Stimulated activated CD4-positive, alpha-beta T cell treated with anti-CD3 and anti-CD28 coated beads, Interleukin-12 subunit alpha, Interleukin-12 subunit beta, amount 100 ng/mL, for 48 hours (primary cell): ENCODE measurements at places on chromosomes 7 and 10.

DNA sequence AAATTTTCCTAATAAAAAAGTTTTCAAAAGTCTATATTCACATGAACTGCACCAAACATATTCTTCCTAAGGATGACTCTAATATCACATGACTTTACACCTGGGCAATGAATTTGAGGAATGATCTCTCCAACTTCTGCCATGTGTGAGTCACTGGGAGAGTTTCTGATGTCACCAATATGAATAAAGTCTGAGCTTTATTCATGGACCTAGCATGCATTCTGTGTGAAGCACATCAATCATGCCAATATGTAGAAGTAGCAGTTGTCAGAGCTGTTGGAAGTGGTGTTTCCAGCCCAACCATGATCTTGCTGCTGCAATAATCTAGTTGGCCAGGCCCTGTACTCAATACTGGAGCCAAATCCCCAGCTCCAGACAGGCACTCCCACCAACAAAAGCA lies 91.7 kb upstream of the IFRD1 start:
- no peak for DNase-seq

DNA sequence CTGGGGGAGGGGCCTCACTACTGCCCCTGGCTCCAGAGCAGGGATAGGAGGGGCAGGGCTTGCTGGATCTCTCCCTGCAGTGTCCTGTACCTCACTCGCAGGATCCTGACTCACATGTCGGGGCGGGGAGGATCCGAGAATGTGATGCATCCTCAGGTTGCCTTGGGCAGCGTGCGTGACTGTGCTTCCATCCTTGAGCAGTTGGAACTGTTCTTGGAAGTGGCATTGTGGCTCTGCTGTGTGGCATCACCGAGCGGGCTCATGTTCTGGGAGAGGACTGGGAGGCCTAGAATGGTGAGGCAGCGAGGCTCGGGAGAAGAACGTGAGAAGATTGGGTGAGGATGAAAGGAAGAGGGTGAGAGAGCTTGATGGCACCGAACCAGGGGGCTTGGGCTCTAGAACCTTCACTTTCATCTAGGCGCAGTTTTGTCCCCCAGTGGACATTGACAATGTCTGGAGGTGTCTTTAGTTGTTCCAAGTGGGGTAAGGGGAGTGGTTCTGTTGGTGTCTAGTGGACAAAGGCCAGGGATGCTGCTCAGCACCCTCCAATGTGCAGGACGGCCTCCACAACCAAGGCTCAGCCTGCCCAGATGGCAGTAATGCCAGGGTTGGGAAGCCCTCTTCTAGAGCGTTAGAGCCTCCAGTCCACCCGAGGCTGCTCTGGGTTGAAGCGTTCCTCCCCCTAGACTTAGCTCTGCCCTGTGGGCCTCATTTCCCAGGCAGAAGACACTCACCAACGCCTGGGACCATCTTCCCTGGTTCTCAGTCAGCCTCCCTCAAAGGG lies 8.4 kb downstream of the RARRES2 start:
- DNase-seq = no peak

GRCh38 chr10:2610946-2611345 lies 456.4 kb upstream of the PFKP start:
- no peak for DNase-seq

DNA sequence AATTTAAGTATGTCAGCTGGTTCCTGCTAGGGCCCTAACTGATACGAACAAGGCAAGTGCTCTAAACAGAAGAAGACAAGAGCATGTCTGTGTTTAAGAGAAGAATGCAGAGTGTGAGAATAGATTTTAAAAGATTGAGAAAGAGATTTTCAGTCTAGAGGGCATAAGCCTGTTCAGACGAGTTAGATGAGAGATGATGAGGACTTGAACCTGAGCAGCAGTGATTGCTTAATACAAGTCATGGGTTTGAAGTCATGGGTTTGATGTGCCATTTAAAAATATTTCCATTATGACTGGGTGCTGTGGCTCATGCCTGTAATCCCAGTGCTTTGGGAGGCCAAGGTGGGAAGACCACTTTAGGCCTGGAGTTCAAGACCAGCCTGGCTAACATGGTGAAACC lies 108.9 kb upstream of the PLXDC2 start:
- DNase-seq = no peak

DNA sequence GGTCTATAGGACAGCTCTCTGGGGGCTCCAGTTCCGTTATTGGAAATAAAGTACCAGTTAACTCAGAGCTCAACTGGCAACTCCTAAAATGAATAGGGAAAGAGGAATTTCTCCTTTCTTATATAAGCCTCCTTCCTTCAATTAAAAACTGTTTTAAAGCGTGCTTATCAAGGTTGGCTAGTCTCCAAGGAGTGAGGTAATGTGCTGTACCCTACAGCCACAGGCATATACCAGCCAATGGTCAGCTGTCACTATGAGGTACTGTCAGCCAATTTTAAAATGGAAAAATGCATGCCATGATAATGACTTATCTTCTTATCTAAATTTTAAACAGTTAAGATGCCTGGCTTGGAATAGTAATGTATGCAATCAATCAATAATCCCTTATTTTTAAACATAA lies 76.2 kb downstream of the PLCE1 start:
- no peak for DNase-seq

- no peak for DNase-seq
Observed at GRCh38 chr7:131525820-131526219, 30.6 kb downstream of the PODXL start.

DNA sequence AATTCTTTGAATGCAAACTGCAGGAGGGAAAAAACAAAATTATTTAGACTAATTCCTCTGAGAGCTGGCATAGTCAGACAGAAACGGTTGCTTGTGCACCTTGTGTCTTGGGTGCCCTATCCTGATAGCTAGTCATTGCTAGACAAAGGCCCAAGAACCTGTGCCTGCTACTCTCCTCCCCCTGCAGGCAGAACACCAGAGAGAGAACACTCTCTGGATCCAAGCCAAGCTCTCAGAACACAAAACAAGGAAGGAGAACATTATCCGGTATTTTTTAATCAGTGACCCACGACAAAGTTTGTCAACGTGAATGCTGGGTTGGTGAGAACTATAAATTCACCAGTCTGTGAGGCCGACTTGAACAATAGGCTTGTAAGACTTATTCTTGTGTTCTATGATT lies 18.8 kb upstream of the PPP1R9A start:
- no peak for DNase-seq

GRCh38 chr7:50310956-50311355 lies 6.4 kb downstream of the IKZF1 start:
- DNase-seq = no peak

DNA sequence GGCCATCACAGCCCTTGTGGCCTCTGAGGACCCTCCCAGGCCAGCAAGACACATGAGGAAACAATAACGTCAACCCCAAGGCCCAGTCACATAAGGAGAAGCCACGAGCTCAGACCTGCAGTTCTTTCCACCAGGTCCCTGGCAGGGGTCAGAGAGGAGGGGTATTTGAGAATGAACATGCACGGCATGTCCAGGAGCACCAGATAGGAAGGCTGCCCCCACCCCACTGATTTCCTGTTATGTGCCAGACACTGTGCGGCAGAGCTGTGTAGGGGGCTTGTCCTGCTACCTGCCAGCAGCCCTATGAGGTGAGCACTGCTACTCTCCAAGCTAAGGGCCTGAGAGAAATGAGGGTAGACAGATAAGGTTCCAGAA lies 40.7 kb upstream of the ZMIZ1 start:
- no peak for DNase-seq

GRCh38 chr7:28957064-28957750 lies 923 bp downstream of the TRIL start:
- no peak for DNase-seq

DNA sequence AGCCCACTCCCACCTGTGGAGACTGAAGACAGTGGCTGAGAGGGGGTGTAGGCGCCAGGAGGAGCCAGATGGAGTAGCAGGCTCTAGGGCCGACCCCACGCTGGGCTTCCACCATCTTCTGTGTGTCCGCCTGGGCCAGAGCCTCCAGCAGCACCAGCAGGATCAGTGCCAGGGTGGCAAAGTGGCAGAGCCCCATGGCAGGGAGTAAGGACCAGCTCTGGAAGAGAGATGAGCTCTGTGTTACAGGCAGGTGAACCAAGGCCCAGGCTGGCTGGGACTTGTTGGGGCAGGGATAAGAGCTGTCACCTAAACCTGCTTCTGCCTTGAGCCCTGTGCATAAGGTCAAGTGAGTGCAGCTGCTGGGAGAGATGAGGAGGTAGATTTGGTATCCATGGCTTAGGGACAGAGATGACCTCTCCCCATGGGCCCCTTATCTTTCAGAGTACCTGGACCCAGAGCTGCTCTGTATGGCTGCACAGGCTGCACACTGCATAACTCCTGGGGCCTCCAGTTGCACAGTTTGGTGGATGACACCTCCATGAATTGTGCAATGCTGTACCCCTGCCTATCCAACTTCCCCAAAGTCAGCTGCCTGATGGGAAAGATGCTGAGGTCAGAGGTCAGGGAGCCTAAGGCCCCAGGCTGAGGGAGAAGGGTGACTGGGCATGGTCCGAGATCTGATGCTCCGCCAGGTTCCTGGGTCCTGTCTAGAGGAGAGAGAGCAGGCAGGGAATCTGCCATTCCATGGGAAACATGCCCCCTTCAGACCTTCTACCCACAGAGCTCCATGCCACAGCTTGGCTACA lies 7.4 kb upstream of the SAMD8 start:
- no peak for DNase-seq

GRCh38 chr7:12031638-12032037 lies 179.5 kb upstream of the TMEM106B start:
- no peak for DNase-seq

- no peak for DNase-seq
Observed at GRCh38 chr10:59375990-59376389, 13.6 kb upstream of the FAM13C start.

DNA sequence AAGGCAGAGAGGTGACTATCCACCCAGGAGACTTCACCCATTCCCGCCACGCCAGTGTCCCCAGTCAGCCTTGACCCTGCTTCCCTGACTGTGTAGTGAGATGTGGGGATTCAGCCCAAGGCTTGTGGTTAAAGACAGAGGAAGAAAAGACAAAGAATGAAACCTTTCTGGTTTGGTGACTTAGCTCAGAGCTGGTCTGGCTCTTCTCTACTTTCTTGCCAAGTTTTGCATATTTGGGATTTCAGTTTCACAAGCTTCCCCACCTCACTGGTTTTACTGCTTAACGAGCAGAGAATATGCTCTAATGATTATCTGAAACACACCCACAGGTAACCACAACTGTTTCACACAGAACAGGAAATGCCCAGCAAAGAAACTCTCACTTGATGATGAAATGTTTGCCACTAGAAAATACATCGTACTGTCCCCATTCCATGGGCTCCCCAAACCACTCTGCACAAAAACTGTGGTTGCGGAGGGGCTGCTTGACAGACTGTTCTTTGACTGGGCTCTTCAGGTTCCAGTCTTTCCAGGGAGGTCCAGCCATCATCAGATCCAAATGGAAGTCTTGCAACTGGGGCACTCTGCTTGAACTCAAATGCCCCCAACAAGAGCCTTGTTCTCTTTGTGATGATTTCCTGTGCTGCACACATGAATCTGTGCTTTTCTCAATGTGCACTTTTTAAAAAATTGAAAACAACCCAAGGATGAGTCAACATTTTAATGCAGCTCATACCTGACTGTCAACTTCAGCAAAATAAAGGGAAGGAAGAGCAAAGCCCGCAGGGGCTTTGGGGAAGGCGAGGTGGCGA lies 95.5 kb downstream of the CTBP2 start:
- no peak for DNase-seq

GRCh38 chr10:17756557-17757217 lies 4.7 kb downstream of the TMEM236 start:
- no peak for DNase-seq

DNA sequence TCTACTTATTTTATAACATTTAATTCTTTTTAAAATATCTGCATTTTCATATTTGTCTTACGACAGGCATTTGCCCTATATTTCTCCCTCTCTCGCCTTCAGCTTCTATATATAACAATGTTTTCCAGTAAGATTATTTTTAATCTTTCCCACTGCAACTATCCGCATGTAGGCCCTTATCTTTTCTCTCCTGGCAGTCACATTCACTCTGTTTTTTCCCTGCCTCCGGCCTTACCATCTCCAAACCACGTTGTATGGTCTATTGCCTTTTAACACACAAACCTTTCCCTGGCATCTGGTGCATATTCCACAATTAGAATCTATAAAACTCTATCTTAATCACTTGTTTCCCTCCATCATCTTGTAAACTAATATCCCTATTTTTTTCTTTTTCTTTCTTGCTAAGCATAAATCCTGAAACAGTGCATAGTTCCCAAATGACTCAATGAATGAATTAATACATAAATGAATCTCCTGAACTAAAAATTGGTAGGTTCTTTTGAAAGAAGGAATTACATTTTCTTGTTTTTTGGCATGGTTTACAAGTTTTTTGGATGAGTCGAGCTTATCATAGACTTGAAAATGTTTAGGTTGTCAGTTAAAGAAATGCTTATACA lies 173.2 kb downstream of the SEMA3A start:
- no peak for DNase-seq

DNA sequence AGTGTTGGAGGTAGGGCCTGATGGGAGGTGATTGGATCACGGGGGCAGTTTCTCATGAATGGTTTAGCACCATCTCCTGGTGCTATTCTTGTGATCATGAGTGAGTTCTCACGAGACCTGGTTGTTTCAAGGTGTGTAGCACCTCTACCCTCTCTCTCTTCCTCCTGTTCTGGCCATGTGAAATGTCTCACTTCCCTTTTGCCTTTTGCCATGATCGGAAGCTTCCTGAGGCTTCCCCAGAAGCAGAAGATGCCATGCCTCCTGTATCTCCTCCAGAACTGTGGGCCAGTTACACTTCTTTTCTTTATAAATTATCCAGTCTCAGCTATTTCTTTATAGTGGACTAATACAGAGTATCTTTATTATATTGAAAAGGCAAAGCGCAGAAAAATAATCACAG lies 90.1 kb downstream of the FAM171A1 start:
- DNase-seq = no peak

DNA sequence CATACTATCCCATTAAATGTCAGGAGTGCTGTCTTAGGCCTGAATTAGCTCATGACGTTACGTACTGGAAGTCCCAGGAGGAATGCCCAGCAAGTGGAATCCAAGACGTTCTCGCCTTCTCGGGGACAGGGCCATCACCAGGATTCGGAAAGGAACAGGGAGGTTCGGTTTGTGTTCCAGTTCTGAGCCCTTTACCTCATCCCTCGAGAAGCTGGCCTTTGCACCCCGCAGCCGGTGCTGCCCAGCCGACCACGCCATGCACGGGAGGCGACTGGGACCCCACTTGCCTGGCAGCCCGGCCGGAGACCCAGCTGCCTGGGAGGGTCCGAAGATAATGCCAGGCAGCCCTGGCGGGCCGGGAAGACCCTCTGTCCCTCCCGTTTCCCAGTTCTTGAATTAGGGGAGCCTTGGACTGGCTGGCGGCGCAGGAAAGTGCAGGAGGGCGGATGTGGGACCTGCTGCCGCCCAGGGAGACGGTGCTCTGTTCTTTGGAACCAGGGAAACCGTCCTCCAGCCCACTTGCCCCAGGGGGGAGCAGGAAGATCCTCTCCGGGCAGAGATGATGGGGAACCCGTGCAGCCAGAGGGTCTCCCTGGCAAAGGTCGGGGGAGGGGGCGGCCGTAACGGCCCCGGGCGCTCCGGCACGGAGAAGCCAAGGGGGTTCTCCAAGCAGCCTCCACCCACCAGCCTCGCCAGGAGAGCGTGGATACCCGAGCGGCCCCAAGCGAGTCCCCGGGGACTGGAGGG lies 671 bp upstream of the CHST3 start:
- DNase-seq = no peak
